Chondrocyte (in vitro differentiated cells): ENCODE measurements at places on chromosomes 5 and 9. TPM values are rescaled to one million over a fixed set of nuclear protein-coding genes. Genes with fewer than 3 reads are reported as not detected.

GRCh38 chr9:3508521-3509291 is 17.1 kb downstream of the RFX3 start:
- no peaks in the 10 kb centered on the region for H3K27me3 ChIP-seq
- H3K36me3 ChIP-seq, result no peaks in the 10 kb centered on the region
- peaks cover 21% of the 10 kb centered on the region for H3K4me1 ChIP-seq
- H3K27ac ChIP-seq, result peak overlapping the region; percentile 89

- peaks cover 2% of the 10 kb centered on the region for H3K27me3 ChIP-seq
- no peak overlapping the region for H3K4me3 ChIP-seq
- DNase-seq, result no peak
- H3K4me1 ChIP-seq, result peaks cover 27% of the 10 kb centered on the region
These were observed 78.3 kb upstream of the TNFSF8 start for GRCh38 chr9:115008536-115009270.

- H3K4me1 ChIP-seq, result peaks cover 40% of the 10 kb centered on the region
- no peaks in the 10 kb centered on the region for H3K36me3 ChIP-seq
- peak overlapping the region; percentile 52 for H3K27ac ChIP-seq
- DNase-seq, result no peak
- H3K27me3 ChIP-seq, result no peaks in the 10 kb centered on the region
- H3K4me3 ChIP-seq, result no peak overlapping the region
These were observed 43.4 kb upstream of the PDE8B start for GRCh38 chr5:77167063-77167462.

GRCh38 chr9:132243156-132244074 is 81.6 kb downstream of the NTNG2 start:
- DNase-seq, result no peak
- no peak overlapping the region for H3K4me3 ChIP-seq
- H3K27ac ChIP-seq, result no peak overlapping the region
- peaks cover 27% of the 10 kb centered on the region for H3K4me1 ChIP-seq
- H3K27me3 ChIP-seq, result peaks cover 9% of the 10 kb centered on the region
- no peaks in the 10 kb centered on the region for H3K36me3 ChIP-seq

- H3K36me3 ChIP-seq, result no peaks in the 10 kb centered on the region
- H3K27me3 ChIP-seq, result peaks cover 3% of the 10 kb centered on the region
- H3K27ac ChIP-seq, result peak overlapping the region; percentile 37
- peaks cover 25% of the 10 kb centered on the region for H3K4me1 ChIP-seq
These were observed 165.6 kb upstream of the CCDC152 start for GRCh38 chr5:42591015-42591414.

SLC4A9 gene
- total RNA-seq, result not detected in 3 replicates

SRA1 gene
- 46.5 to 50.4 TPM (median 50.3 TPM) in 3 replicates for total RNA-seq

TMEM215 gene
- total RNA-seq, result not detected in 3 replicates

GRCh38 chr5:34576891-34577666 is 79.0 kb upstream of the RAI14 start:
- peaks cover 16% of the 10 kb centered on the region for H3K4me1 ChIP-seq
- peak overlapping the region; percentile 27 for H3K27ac ChIP-seq
- no peaks in the 10 kb centered on the region for H3K27me3 ChIP-seq
- H3K4me3 ChIP-seq, result no peak overlapping the region
- no peaks in the 10 kb centered on the region for H3K36me3 ChIP-seq

GRCh38 chr5:67983251-67984110 is 232.1 kb upstream of the PIK3R1 start:
- H3K4me1 ChIP-seq, result peaks cover 31% of the 10 kb centered on the region
- peak overlapping the region; percentile 65 for H3K27ac ChIP-seq
- DNase-seq, result no peak
- H3K36me3 ChIP-seq, result no peaks in the 10 kb centered on the region
- H3K27me3 ChIP-seq, result no peaks in the 10 kb centered on the region

DNA sequence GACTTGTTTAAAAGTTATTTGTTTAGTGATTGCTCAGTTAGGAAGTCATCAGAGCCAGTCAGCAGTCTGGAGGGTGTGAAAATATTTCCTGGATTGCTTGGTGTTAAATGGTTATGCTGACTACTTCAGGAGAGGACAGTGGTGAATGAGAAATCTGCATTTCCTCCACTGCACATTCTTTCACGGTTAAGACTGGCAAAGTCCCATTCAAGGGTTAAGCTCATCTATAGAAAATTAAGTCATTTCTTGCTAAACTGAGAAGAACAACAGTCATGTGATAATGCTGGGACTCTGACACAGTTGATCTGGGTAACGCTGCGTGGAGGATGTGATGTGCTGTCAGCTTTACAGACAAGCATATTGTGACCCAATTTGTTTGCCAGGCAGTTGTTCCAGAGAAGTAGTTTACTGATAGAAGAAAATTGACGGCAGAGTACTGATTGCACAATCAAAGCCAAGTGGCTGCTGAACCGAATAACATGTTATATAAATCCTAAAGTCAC is 80.4 kb downstream of the GRAMD2B start:
- no peak overlapping the region for H3K4me3 ChIP-seq
- H3K27me3 ChIP-seq, result no peaks in the 10 kb centered on the region
- peaks cover 18% of the 10 kb centered on the region for H3K4me1 ChIP-seq
- no peak for DNase-seq

GRCh38 chr9:70352356-70352755 is 62.1 kb downstream of the KLF9 start:
- peaks cover 17% of the 10 kb centered on the region for H3K36me3 ChIP-seq
- H3K4me1 ChIP-seq, result peaks cover 25% of the 10 kb centered on the region
- H3K27me3 ChIP-seq, result no peaks in the 10 kb centered on the region
- no peak overlapping the region for H3K27ac ChIP-seq
- H3K4me3 ChIP-seq, result no peak overlapping the region

DNA sequence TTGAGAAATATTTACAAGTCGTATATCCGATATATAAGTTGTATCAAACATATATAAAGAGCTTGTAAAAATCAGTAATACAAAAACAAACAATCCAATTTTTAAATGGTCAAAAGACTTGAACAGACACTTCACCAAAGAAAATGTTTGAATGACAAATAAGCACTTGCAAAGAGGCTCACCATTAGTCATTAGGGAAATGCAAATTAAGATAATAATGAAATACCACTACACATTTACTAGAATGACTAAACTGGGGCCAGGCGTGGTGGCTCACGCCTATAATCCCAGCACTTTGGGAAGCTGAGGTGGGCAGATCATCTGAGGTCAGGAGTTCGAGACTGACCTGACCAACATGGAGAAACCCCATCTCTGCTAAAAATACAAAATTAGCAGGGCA is 134.6 kb upstream of the HAND1 start:
- H3K27me3 ChIP-seq, result peaks cover 59% of the 10 kb centered on the region
- no peak for DNase-seq
- H3K4me3 ChIP-seq, result no peak overlapping the region
- peaks cover 18% of the 10 kb centered on the region for H3K4me1 ChIP-seq
- H3K27ac ChIP-seq, result no peak overlapping the region

- H3K27ac ChIP-seq, result no peak overlapping the region
- H3K4me1 ChIP-seq, result peaks cover 10% of the 10 kb centered on the region
- no peak overlapping the region for H3K4me3 ChIP-seq
- H3K27me3 ChIP-seq, result no peaks in the 10 kb centered on the region
These were observed 203.6 kb downstream of the NR3C1 start for GRCh38 chr5:143199843-143200242.

- no peaks in the 10 kb centered on the region for H3K27me3 ChIP-seq
- H3K27ac ChIP-seq, result no peak overlapping the region
- H3K4me3 ChIP-seq, result no peak overlapping the region
- peaks cover 43% of the 10 kb centered on the region for H3K4me1 ChIP-seq
- H3K36me3 ChIP-seq, result no peaks in the 10 kb centered on the region
These were observed 188.3 kb downstream of the ARHGEF28 start for GRCh38 chr5:73814233-73814846.

TLE1 gene
- 12.2 to 17.1 TPM (median 12.6 TPM) in 3 replicates for total RNA-seq

GRCh38 chr9:20269620-20270019 is 352.7 kb downstream of the MLLT3 start:
- no peak overlapping the region for H3K27ac ChIP-seq
- H3K4me3 ChIP-seq, result no peak overlapping the region
- peaks cover 5% of the 10 kb centered on the region for H3K27me3 ChIP-seq
- H3K36me3 ChIP-seq, result peaks cover 2% of the 10 kb centered on the region

DNA sequence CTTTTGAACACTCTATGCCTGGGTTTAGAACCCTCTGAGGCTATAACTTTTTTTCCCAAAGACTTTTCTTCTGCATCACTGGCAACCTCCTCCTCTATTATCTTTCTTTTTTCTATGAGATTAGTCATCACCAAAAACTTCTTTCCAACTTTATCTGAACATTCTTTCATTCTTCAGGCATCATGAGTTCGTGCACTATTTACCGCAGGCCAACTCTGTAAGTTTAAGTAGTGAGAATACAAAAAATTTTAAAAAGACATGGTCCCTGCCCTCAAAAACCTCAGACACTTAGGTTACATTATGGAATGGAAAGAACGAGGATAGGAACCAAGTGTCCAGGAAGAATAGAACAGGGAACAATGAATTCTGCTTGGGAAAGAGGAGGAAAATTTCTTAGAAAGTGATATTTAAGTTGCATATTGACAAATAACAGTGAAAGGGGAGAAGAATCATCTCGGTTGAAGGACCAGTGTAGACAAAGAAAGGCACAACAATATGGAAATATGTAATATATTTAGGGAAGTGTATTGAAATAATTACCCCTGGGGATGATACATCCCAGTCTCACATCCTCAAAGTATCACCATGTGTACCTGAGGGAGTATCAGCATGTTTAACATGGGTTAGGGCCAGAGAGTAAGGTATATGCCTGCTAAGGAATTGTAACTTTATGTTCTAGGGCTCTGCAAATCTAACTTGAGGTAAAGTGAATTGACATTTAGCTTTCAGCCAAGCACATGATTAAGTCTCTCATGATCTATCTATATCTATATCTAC is 196.5 kb upstream of the NREP start:
- H3K36me3 ChIP-seq, result peaks cover 1% of the 10 kb centered on the region
- H3K27ac ChIP-seq, result peak overlapping the region; percentile 90
- H3K4me1 ChIP-seq, result peaks cover 79% of the 10 kb centered on the region
- H3K27me3 ChIP-seq, result no peaks in the 10 kb centered on the region

- H3K27ac ChIP-seq, result no peak overlapping the region
- H3K27me3 ChIP-seq, result no peaks in the 10 kb centered on the region
- H3K4me1 ChIP-seq, result peaks cover 7% of the 10 kb centered on the region
- no peak overlapping the region for H3K4me3 ChIP-seq
These were observed 108.9 kb downstream of the GDNF start for GRCh38 chr5:37730896-37731455.

GRCh38 chr5:140637371-140638100 is 1.7 kb upstream of the TMCO6 start:
- no peak overlapping the region for H3K27ac ChIP-seq
- H3K27me3 ChIP-seq, result no peaks in the 10 kb centered on the region
- no peak overlapping the region for H3K4me3 ChIP-seq
- H3K4me1 ChIP-seq, result peaks cover 15% of the 10 kb centered on the region

RHOBTB3 gene
- 67.1 to 75.4 TPM (median 75.2 TPM) in 3 replicates for total RNA-seq

- H3K27ac ChIP-seq, result peak overlapping the region; percentile 93
- DNase-seq, result no peak
- no peaks in the 10 kb centered on the region for H3K36me3 ChIP-seq
- no peak overlapping the region for H3K4me3 ChIP-seq
These were observed 136.9 kb downstream of the SIL1 start for GRCh38 chr5:139061274-139061673.

- no peaks in the 10 kb centered on the region for H3K27me3 ChIP-seq
- no peak overlapping the region for H3K27ac ChIP-seq
- H3K36me3 ChIP-seq, result peaks cover 14% of the 10 kb centered on the region
These were observed 14.7 kb downstream of the ENC1 start for GRCh38 chr5:74625742-74626241.

EPB41L4B gene
- 3.7 to 5.4 TPM (median 4.1 TPM) in 3 replicates for total RNA-seq

GFPT2 gene
- total RNA-seq, result 16.8 to 46.1 TPM (median 18.8 TPM) in 3 replicates

ELP1 gene
- 24.3 to 32.2 TPM (median 24.4 TPM) in 3 replicates for total RNA-seq

HRH2 gene
- 0.27 to 0.38 TPM (median 0.30 TPM) in 3 replicates for total RNA-seq

GRCh38 chr9:138028596-138028995 is 151.0 kb downstream of the CACNA1B start:
- DNase-seq, result no peak
- no peaks in the 10 kb centered on the region for H3K4me1 ChIP-seq
- no peak overlapping the region for H3K4me3 ChIP-seq

IFNA13 gene
- total RNA-seq, result not detected in 3 replicates

DNA sequence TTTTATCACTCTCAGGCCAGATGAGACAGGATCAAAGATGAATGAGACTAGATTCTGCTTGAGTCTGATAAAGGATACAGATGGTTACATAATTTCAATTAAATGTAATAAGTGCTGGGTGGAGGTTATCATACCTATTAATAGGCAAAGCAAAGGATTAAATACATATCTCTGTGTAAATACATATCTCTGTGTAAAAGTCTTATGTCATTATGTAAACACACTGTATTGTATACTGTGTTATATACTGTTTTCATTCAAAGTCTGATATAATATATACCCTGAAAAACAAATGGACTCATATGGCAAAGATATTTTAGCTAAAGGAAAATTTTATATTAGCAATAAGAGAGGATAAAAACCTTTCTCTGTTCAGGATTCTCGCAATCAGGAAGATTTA is 605.8 kb upstream of the PTGER4 start:
- peaks cover 27% of the 10 kb centered on the region for H3K27me3 ChIP-seq
- no peak for DNase-seq
- H3K4me1 ChIP-seq, result no peaks in the 10 kb centered on the region

PCDHGB5 gene
- 1.0 to 1.6 TPM (median 1.1 TPM) in 3 replicates for total RNA-seq

DNA sequence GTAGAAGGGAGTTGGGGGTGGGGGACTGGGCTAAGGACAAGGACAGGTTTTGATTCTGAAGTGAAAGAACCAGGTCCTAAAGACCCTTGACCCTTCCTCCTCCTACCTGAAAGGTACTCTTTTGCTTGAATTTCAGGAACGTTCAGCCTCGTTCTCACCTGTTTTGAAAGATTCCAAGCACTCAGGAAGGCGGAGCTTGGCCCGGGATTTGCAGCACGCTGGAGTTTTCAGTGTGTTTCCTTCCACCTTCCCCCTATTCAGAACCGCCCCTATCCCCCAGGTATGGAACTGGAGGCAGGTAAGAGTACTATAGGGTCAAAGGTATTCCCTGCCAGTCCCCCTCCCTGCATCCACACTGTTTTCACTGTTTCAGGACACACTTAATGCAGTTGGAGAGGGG is 7.1 kb downstream of the EGR1 start:
- peaks cover 14% of the 10 kb centered on the region for H3K4me1 ChIP-seq
- peaks cover 12% of the 10 kb centered on the region for H3K36me3 ChIP-seq
- H3K27me3 ChIP-seq, result peaks cover 6% of the 10 kb centered on the region
- no peak overlapping the region for H3K4me3 ChIP-seq
- H3K27ac ChIP-seq, result no peak overlapping the region

DNA sequence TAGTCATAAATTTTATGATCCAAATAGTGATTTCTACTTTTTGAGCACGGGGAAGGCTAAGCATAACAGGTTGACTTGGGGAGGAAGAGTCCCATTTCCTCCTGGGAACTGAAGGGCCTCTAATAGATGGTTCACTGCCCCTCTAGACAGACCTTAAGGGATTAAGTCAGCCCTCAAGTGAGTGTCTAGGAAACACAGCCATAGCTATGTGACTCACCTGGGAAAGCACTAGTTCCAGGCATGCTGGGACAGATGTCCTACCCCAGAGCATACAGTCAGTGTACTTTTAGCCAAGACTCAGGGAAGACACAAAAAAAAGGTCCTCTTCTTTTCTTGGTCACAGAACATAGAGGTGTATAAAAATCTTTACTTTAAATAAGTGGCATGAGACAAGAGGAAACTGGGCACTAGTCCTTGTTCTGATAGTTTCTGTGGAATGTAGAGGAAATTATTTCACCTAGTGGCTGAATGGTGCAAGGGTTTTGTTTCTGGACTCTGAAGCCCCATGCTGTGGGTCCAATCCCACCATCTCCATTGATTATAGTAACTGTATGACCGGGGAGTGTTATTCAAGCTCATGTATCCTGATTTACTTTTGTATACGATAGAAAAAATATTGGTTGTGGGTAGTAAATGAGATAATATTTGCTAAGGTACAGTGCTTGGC is 86.0 kb downstream of the NREP start:
- no peaks in the 10 kb centered on the region for H3K36me3 ChIP-seq
- peaks cover 10% of the 10 kb centered on the region for H3K4me1 ChIP-seq
- H3K27ac ChIP-seq, result no peak overlapping the region
- DNase-seq, result no peak
- H3K27me3 ChIP-seq, result no peaks in the 10 kb centered on the region

SLC6A18 gene
- total RNA-seq, result not detected in 3 replicates
